ENCODE measurements at places on chromosomes 7 and 10. TPM values are rescaled to one million over a fixed set of nuclear protein-coding genes. Genes with fewer than 3 reads are reported as not detected.

LEP gene
- total RNA-seq, result not detected

NPFFR1 gene
- total RNA-seq, result not detected

LAMTOR4 gene
- 123 TPM for total RNA-seq

TLX1 gene
- not detected for total RNA-seq

ZNF3 gene
- 21.5 TPM for total RNA-seq

PRF1 gene
- 76.5 TPM for total RNA-seq

TSPAN12 gene
- not detected for total RNA-seq

EZH2 gene
- 120 TPM for total RNA-seq

CALML3 gene
- total RNA-seq, result not detected

INPP5F gene
- total RNA-seq, result 18.3 TPM

PDK4 gene
- total RNA-seq, result not detected

CDC14C gene
- total RNA-seq, result not detected

AKR1C3 gene
- total RNA-seq, result not detected

SFR1 gene
- 12.1 TPM for total RNA-seq

LDB3 gene
- not detected for total RNA-seq

Data from activated CD4-positive, alpha-beta T cell treated with anti-CD3 and anti-CD28 coated beads, Interleukin-2, amount 10 ng/mL, durations not matched to agents 24 days and 14 days (primary cell).